BJ (cell line): ENCODE measurements at places on chromosomes 5 and 9.

- DNase-seq: no peak
Measured at GRCh38 chr9:2625427-2625826, 3.8 kb downstream of the VLDLR start.

- DNase-seq: no peak
Measured at GRCh38 chr5:177183142-177183541, 49.6 kb downstream of the NSD1 start.

DNA sequence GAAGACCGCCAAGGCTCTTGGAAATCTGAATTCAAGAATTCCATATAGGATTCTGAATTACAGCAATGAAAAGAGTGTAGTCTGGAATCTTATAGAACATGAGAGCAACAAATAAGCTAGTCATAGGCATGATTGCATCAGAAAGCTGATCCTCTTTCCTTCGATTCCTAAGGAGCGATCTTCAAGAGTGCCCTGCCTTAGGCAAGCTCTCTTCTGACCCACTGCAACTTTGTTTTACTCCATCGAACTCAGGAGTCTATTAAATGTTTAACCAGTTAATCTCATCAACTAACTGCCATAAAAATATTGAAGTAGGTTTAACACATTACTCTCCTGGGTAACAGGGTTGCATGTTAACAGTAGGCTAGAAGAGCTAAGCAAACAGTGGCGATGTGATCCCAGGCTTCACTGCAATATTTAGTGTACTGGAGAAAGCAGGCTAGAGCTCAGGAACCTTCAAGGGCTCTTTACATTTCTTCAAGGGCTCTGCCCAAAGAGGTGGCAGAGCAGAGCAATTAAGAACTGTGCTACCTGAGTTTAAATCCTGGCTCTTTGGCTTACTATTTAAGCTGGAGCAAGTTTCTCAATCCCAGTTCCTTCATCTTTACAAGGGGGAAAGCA lies 146.3 kb downstream of the RORB start:
- DNase-seq: no peak

DNA sequence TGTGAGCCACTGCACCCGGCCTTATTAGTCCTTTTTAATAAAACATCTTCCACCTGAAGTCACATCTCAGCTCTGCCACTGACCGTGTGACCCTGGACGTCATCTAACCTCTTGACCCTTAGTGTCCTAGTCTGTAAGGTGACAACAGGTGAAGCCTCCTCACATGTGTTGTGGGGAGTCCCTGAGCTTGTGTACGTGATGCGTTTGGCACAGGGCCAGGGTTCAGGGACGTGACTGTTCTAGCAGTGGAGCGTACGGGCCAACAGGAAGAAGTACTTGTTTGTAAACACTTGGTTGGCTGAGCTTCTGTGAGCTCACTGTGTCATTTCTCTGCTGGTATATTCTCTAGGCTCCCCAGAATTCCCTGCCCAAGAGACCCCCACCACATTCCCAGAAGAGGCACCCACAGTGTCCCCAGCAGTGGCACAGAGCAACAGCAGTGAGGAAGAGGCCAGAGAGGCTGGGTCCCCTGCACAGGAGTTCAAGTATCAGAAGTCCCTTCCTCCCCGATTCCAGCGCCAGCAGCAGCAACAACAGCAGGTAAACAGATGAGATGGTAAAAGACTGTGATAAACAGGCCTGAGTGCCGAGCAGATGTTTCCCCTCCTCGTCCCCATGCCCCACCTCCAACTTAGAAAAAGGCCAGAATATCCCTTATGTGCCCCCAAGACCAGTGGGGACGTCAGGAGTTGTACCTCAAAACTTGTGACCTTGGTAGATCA lies 35.3 kb upstream of the POMT1 start:
- DNase-seq: no peak

- no peak for DNase-seq
Measured at GRCh38 chr5:83368835-83369234, 102.7 kb upstream of the VCAN start.

DNA sequence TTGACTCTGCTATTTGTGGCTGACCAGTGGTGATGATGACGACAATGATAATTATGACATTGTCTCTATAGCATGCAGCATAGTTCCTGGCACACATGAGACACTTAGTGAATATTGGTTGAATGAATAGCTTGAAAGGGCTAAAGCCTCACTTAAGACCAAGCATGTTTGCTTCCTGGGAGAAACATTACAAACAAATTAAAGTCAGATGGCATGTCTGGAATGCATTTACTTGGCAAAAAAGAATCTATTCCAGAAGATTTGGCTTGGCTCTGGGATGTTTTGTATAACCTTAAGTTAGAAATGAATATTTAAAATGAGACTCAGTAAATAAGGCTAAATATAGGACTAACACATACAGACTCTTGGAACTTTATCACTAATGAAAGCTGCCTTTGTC lies 21.6 kb downstream of the GAS1 start:
- peak; percentile 83 for DNase-seq

DNA sequence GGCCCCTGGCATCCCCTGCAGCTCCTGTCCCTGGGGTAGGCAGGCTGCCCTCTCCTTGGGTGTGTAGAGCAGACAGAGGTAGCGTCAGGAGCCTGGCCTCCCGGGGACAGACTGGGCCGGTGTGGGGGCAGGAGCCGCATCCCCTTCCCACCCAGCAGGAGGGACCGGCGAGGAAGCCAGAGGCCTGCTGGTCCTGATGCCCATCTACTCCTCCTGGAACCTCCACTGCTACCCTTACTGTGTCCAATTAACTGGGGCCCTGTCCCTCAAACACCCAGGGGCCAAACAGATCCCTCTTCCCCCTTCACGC lies 15.6 kb downstream of the RALGDS start:
- no peak for DNase-seq

DNA sequence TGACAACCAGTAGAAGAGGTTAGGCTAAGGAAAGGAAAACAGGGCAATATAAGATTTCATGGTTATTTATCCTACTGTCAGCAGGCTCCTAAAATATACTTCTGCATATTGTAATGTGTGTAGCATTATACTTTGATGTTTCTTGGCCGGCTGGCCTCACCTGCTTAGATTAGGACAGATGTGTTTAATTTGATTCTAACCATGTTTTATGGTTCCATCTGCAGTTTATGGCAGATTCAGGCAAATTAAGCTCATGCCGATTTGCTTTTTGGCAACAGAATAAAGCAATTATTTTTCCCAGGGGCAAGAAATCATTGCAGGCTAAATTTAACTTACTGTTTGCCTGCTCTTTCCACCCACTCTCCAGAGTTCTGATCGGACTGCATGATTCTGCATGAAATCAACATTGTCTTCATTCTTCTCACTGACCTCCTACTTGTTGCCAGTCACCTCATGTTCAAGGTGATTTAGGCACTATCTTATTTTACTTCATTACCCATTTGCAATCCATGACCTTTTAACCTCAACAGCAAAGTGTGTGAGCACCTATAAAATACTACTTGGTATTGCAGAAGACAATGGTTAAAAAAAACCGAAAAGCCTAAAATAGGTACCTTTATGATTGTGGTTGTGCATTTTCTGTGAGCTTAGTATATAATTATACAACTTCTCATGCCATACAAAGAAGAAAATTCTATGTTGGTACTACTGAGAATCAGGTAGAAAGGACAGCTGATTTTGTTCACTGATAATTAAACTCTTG lies 125.2 kb downstream of the EDIL3 start:
- no peak for DNase-seq

- no peak for DNase-seq
Measured at GRCh38 chr9:72150661-72151060, 1.4 kb downstream of the GDA start.

DNA sequence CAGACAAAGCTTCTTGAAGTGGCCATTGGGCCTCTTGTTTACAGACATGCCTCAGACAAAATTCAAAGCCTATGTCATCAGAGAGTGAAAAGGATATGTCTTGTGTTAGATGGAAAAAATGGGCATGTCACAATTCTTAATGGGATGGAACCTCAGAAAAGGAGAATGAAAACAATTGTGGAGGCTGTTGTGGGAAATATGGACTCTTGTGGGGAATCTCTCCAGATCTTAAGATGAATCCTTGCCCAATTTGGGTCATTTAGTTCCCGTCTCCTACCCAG lies 19.5 kb downstream of the SLC22A5 start:
- DNase-seq: no peak

DNA sequence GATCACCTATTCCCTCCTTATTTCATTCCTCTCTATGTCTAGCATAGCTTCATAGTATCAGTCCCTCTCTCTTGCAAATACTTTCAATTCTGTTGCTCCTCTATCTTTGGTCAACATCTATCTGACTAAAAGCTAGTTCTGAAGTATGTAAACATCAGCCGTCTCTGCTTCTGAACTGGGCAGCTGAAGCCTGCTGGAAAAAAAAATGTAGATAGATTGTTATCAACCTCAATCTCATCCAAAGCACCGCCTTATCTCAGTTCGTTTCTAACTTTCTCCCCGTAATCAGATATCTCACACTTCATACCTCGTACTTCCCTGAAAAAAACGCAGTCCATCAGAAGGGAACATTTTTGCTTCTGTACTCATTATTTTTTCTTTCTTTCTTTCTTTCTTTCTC lies 4.5 kb upstream of the SEMA6A start:
- DNase-seq: no peak

DNA sequence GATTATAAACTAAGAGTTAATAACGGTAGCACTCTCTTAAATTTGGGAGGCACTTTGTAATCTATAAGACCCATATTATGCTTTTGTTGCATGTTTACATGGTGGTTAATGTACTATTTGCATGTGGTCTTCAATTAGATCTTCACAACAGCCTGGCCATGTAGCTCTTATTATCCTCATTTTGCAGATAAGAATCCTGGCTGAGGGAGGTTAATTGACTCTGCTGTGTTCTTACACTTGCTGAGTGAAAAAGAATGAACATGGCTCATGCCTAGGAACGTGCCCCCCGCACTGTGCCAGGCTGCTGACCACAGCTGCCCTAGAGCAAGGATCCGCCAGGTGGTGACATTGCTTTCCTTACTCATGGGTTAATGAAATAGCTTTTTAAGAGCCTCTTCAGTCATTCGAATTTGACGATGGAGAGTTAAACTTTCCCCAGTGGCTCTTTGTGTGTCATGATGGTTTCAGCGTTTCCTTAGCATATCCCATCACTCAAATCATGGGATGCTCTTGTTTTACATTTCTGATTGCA lies 97.9 kb downstream of the CDH6 start:
- DNase-seq: no peak

- no peak for DNase-seq
Measured at GRCh38 chr9:120541921-120542320, 38.0 kb downstream of the CDK5RAP2 start.

GRCh38 chr5:89064736-89065135 lies 181.8 kb upstream of the MEF2C start:
- no peak for DNase-seq

DNA sequence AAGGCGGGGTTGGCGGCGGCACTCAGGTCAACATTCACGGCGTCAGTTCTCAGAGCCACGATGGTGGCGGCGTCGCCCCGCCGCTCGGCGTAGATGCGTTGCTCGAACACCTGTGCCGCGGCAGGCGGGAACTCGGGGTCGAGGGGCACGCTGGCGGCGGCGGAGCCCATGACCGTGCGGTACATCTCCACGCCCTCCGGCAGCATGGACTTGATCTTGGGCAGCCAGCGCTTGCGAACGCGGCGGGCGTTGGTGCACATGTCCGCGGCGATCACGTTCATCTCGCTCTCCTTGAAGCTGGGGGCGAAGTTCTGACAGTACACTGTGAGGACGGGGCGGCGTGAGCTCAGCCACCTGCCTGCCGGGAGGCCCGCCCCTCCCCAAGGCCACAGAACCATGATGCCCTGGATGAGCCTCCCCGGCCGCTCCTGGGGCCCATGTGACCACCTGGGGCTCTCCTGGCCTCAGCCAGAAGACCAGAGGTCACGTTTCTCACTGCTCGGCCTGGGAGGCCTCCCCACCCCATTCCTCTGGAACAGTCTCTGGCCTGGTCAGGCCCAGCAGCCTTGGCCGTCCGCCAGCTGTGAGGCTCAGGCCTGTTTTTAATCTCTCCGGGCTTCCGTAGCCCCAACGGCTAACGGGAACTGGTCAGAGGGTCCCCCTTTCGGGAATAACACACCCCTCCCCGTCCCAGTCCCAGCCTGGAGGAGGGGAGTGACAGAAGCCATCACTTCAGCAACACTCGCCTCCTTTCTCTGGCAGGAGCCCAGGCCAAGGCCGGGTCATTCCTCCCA lies 50.7 kb upstream of the UBAC1 start:
- DNase-seq: no peak

GRCh38 chr5:101520417-101520816 lies 617.3 kb upstream of the ST8SIA4 start:
- no peak for DNase-seq

- no peak for DNase-seq
Measured at GRCh38 chr9:127204771-127205470, 59.7 kb upstream of the GARNL3 start.

DNA sequence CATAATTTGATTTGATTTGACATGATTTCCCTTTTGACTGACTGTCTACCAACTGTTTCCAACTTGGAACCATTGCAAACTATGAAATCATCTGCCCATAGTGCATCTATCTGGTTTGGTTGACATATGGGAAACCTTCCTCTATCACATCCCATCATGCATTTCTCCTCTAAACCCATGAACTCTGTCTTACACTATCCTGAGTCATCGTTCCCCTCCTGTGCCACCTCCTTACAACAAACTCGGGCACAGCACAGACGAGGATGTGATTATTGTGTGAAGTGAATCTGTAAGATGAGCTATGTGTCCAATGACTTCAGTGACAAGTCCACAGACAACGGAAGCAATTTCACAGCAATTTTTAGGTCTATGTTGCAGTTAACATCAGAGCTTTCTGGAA lies 126.1 kb downstream of the NPR3 start:
- DNase-seq: no peak

- DNase-seq: no peak
Measured at GRCh38 chr5:15353086-15353645, 146.8 kb upstream of the FBXL7 start.

GRCh38 chr5:123439709-123440108 lies 16.5 kb upstream of the CEP120 start:
- DNase-seq: no peak

DNA sequence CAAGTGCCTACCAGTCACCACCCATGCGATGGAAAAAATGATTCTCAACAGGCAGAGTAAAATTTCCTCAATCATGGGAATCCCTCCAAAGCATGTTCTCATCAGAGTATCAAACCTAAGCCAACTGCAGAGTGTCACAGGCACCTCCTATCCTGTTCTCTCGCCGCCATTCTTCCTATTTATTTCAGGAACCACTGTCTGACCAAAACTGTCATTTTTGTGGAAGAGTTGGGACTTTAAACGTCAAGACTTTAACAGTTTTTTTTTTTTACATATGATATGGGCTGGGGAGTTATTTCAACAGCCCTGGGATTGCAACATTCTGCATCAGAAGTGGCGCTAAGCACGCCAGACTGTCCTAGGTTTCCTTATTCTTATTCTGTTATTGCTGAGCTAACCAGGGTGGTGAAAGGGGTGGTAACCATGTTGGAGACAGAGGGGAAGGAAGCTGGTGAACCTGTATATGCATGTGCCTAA lies 29.5 kb downstream of the PFDN1 start:
- DNase-seq: no peak

- DNase-seq: peak; percentile 30
Measured at GRCh38 chr9:561427-561826, 280.1 kb upstream of the DMRT1 start.

DNA sequence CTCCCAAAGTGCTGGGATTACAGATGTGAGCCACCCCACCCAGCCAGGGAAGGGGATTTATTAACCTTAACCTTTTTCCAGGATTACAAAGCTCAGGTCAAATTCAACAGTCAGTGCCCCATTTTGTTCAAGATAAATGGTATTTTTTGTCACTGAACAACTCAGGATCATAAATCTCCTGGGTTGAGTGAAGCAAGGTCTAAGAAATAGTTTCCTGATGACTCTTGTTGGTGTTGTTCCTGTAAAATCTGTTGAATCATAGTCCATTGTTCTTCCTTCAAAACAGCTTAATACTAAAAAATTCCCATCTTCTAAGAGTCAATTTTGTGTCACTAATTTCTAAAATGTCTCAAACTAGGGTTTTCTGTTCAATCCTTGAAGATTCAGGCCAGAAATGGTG lies 33.9 kb upstream of the JMY start:
- no peak for DNase-seq
